A673 (cell line): ENCODE measurements at places on chromosomes 5 and 9. TPM values are rescaled to one million over a fixed set of nuclear protein-coding genes. Genes with fewer than 3 reads are reported as not detected.

SLC25A48 gene
- total RNA-seq = not detected in 2 replicates

DNA sequence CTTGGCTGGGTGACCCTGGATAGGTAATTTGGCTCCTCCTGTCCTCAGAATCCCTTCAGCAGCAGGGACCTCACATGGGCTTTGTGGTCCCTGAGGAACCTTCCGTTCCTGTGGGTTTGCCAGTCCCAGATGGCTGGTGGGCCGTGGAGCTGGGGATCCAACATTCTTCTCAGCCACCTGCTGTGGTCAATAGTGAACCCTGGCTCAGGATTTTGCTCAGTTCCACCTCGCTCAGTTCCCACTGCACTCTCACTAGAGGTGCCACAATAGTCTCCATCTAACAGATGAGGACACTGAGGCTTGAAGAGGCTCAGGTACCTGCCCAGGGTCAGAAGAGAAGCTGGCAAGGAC lies 17.1 kb upstream of the SPOUT1 start:
- no peak overlapping the region for H3K4me3 ChIP-seq
- no peaks in the 10 kb centered on the region for H3K27me3 ChIP-seq
- H3K4me1 ChIP-seq = no peaks in the 10 kb centered on the region
- no peak overlapping the region for H3K27ac ChIP-seq

- no peaks in the 10 kb centered on the region for H3K36me3 ChIP-seq
- H3K27ac ChIP-seq = no peak overlapping the region
- no peak overlapping the region for H3K4me3 ChIP-seq
These were observed 286.4 kb downstream of the GADD45G start for GRCh38 chr9:89891221-89891590.

EIF4E1B gene
- not detected in 2 replicates for total RNA-seq

- DNase-seq = no peak
- H3K36me3 ChIP-seq = no peaks in the 10 kb centered on the region
- H3K4me1 ChIP-seq = peaks cover under 1% of the 10 kb centered on the region
- peaks cover 22% of the 10 kb centered on the region for H3K27me3 ChIP-seq
These were observed 13.6 kb upstream of the SPATA31E1 start for GRCh38 chr9:87869082-87869481.

- no peaks in the 10 kb centered on the region for H3K27me3 ChIP-seq
- no peak for DNase-seq
- no peak overlapping the region for H3K27ac ChIP-seq
- H3K4me3 ChIP-seq = no peak overlapping the region
- H3K36me3 ChIP-seq = no peaks in the 10 kb centered on the region
These were observed 160.1 kb upstream of the SPRY4 start for GRCh38 chr5:142484821-142485387.

- peaks cover 39% of the 10 kb centered on the region for H3K4me1 ChIP-seq
- peaks cover 5% of the 10 kb centered on the region for H3K36me3 ChIP-seq
- peak; percentile 17 for DNase-seq
- no peaks in the 10 kb centered on the region for H3K27me3 ChIP-seq
- H3K27ac ChIP-seq = no peak overlapping the region
These were observed 1349.6 kb upstream of the C9orf72 start for GRCh38 chr9:28922891-28923290.

DNA sequence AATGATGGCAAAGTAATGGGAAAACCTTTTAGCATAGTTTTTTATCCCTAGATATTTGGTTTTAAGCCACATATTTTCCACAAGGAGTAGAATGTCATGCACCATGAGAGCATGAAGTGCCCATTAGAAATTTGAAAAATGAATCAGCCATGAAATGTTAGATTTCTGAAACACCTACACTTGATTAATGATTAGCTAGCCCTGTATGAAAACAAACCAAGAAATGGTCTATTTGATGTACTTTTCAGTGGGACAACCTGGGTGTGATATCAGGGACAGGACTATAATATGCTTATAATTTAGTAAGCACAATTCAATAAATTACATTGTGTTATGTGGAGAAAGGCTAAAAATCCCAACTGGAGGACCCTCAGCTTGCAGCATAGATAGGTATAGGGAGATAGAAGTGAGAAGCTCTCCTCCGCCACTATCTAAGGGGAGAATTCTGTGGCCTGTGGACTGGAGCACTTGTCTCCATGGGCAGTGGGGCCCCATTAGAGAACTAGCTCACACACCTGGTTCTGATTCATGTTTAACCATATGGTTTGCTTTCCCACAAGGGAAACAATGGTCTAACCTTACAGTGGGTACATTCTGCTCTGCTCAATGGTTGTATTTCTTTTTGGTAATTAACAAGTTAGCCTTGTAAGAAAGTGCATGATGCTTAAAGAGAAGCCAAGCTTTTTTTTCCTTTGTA lies 35.2 kb downstream of the NUP214 start:
- H3K4me3 ChIP-seq = no peak overlapping the region
- no peaks in the 10 kb centered on the region for H3K4me1 ChIP-seq
- DNase-seq = no peak
- no peaks in the 10 kb centered on the region for H3K27me3 ChIP-seq
- peaks cover 67% of the 10 kb centered on the region for H3K36me3 ChIP-seq

ZNF484 gene
- 10.9 and 12.7 TPM in 2 replicates for total RNA-seq

FGF1 gene
- 0.71 and 2.3 TPM in 2 replicates for total RNA-seq

SH2D3C gene
- not detected in 2 replicates for total RNA-seq

DNA sequence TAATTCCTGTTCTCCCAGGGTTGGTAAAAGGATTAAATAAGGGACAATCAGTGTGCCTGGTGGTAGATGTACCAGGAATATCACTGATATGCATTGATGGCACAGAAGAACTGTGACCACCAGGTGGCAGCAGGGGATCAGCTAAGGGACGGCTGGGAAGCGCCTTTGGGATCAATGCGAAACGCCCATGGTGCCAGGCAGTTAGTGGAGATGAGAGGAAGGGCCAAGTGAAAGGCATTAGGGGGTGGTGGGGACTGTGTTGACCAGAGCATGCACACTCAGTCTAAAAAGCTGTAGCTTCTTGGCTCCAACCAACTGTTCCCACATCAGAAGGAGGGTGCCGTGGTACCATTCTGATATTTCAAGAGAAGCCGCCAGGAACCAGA lies 55.6 kb downstream of the ARHGEF37 start:
- no peaks in the 10 kb centered on the region for H3K4me1 ChIP-seq
- no peak overlapping the region for H3K4me3 ChIP-seq
- no peaks in the 10 kb centered on the region for H3K36me3 ChIP-seq
- DNase-seq = peak; percentile 89
- no peaks in the 10 kb centered on the region for H3K27me3 ChIP-seq
- H3K27ac ChIP-seq = no peak overlapping the region

DNA sequence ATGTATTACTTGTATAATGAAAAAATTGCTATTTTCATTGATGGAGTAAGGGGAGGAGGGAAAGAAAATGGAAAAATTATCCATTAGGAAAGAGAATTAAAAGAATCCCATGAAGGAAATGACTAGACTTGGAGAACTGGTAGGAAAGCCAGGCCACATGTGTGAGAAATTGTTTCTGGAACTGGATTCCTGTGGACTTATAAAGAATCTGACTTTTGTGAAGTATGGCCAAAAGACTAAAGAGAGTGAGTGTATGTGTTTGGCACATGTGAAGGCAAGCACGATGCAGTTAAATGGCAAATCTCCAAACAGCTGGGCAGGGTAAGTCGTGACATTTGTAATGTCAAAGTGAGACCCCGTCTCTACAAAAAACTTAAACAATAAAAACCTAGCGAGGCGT lies 89.4 kb downstream of the MTX3 start:
- H3K36me3 ChIP-seq = no peaks in the 10 kb centered on the region
- H3K4me3 ChIP-seq = no peak overlapping the region
- no peaks in the 10 kb centered on the region for H3K27me3 ChIP-seq
- no peak overlapping the region for H3K27ac ChIP-seq
- H3K4me1 ChIP-seq = no peaks in the 10 kb centered on the region
- DNase-seq = no peak

GRCh38 chr9:78574354-78575045 lies 277.6 kb downstream of the PSAT1 start:
- H3K4me3 ChIP-seq = no peak overlapping the region
- H3K4me1 ChIP-seq = peaks cover 13% of the 10 kb centered on the region
- no peak overlapping the region for H3K27ac ChIP-seq
- H3K27me3 ChIP-seq = peaks cover 65% of the 10 kb centered on the region
- H3K36me3 ChIP-seq = no peaks in the 10 kb centered on the region
- DNase-seq = peak; percentile 32

- no peak overlapping the region for H3K4me3 ChIP-seq
- peaks cover 23% of the 10 kb centered on the region for H3K4me1 ChIP-seq
- no peak overlapping the region for H3K27ac ChIP-seq
- peaks cover 3% of the 10 kb centered on the region for H3K36me3 ChIP-seq
- no peak for DNase-seq
These were observed 7.1 kb downstream of the LRRC70 start for GRCh38 chr5:62585751-62586150.

IL5 gene
- not detected in 2 replicates for total RNA-seq

- no peak within 1 kb of the TSS for H3K4me3 ChIP-seq
- H3K27me3 ChIP-seq = no peaks in the 10 kb centered on the region
- no peaks in the 10 kb centered on the region for H3K4me1 ChIP-seq
- no peak within 1 kb of the TSS for H3K27ac ChIP-seq
- H3K36me3 ChIP-seq = no peaks in the 10 kb centered on the region
These were observed at the start of gene C6 for GRCh38 chr5:41213340-41213739. Gene C6, minus strand, starts transcription at chr5:41213532. Its CDS starts 10,302 bp downstream, at chr5:41203230.

DNA sequence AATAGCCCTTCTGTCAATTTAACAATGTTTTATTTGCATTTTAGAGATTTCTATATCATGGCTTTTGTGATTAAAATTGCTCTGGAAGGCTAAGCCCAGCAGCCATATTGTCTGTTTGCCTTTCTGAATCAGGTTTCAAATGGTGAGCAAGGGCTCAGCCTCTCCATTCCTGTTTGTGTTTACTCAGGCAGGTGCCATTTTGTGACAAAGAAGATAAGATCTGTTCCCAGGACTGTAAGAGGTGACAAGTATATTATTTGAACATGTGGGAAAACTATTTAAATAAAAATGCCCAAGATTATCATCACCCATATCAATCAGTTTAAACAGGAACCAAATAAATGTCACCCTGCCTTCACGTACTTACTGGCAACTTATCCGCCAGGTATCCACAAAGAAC lies 641.3 kb upstream of the KLF4 start:
- no peak overlapping the region for H3K4me3 ChIP-seq
- no peaks in the 10 kb centered on the region for H3K36me3 ChIP-seq
- no peak overlapping the region for H3K27ac ChIP-seq
- no peaks in the 10 kb centered on the region for H3K4me1 ChIP-seq

- H3K36me3 ChIP-seq = no peaks in the 10 kb centered on the region
- no peak for DNase-seq
- peak overlapping the region; percentile 76 for H3K4me3 ChIP-seq
- H3K4me1 ChIP-seq = no peaks in the 10 kb centered on the region
These were observed 253 bp downstream of the SLC12A2 start for GRCh38 chr5:128083811-128084227.

- no peak overlapping the region for H3K27ac ChIP-seq
- H3K27me3 ChIP-seq = peaks cover 7% of the 10 kb centered on the region
- no peaks in the 10 kb centered on the region for H3K4me1 ChIP-seq
- H3K36me3 ChIP-seq = no peaks in the 10 kb centered on the region
- DNase-seq = no peak
These were observed 98.8 kb upstream of the EFNA5 start for GRCh38 chr5:107769519-107769918.

SEMA6A gene
- total RNA-seq = 10.6 and 13.5 TPM in 2 replicates

GMCL2 gene
- not detected in 2 replicates for total RNA-seq

IL7R gene
- 4.2 and 7.7 TPM in 2 replicates for total RNA-seq

FER gene
- 16.4 and 16.6 TPM in 2 replicates for total RNA-seq

SYNPO gene
- 7.6 and 10.0 TPM in 2 replicates for total RNA-seq

DNA sequence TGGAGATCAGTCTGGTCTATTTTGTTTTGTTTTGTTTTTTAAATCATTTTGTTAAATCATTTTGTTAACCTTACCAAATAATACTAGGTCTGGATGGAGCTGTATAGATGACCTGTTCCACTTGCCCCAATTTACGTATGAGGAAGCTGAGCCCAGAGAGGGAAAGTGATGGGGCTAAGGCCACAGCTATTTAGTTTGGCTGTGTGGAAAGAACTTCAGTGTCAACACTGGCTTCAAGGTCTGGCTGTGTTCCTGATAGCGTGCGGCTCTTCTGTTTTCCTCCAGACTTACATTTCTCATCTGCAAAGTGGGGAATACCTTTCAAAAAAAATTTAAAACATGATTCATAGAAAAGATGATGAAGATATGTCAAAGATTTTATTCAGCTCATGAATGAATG lies 112.5 kb downstream of the PTTG1 start:
- H3K4me1 ChIP-seq = no peaks in the 10 kb centered on the region
- no peaks in the 10 kb centered on the region for H3K36me3 ChIP-seq
- no peak overlapping the region for H3K27ac ChIP-seq
- H3K4me3 ChIP-seq = no peak overlapping the region
- peaks cover 10% of the 10 kb centered on the region for H3K27me3 ChIP-seq
- no peak for DNase-seq

NR6A1 gene
- 5.3 and 6.8 TPM in 2 replicates for total RNA-seq

DNA sequence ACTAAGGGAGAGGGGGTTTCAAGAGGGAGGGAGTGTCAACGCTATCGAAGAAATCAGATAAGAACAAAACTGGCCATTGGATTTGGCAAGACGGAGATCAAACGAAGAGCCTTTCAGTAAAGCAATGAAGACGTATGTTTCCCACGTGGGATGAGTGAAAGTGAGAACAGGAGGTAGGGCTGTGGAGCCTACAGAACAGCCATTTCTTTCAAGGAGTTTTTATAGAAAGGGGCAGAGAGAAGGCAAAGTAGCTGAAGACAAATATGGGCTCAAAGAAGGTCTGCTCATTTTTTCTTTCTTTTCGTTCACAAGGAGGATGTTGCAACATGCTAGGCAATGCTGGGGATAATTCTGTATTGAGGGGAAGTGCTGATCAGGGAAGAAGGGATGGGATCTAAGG lies 98.3 kb downstream of the SUSD1 start:
- H3K4me1 ChIP-seq = no peaks in the 10 kb centered on the region
- no peaks in the 10 kb centered on the region for H3K27me3 ChIP-seq
- no peaks in the 10 kb centered on the region for H3K36me3 ChIP-seq
- no peak for DNase-seq
- no peak overlapping the region for H3K4me3 ChIP-seq
- H3K27ac ChIP-seq = no peak overlapping the region

DNA sequence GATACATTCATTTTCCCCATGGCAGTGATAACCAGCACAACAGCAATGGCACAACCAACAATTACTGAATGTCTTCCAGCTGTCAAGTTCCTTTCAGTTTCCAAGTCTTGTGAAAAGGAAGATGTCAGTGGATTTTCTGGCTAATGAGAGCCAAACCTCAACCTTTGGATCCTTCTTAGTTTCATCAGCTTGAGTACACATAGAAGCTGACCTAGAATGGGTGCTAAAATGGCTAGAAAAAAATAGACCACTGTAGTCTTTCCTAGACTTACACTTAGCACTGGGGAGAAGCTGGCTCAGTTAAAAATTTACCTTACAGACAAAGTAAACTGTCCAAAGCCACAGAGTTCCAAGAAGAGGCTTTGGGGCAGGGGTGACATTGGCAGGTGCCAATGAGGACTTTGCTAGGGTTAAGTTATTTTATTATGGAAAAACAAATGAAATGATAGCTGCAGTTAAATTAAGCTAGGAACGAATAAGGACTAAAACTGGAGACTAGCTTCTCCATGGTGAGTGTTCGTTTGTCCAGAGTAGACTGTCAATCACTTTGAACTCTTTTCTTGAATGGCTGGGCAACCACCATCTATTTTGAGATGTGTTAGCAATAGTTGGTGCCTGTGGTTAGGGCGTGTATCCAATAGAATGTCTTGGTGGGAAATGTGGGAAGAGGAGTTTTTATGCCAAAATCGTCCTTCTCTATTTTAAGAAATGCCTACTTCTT lies 25.9 kb upstream of the TXN start:
- no peaks in the 10 kb centered on the region for H3K36me3 ChIP-seq
- no peaks in the 10 kb centered on the region for H3K27me3 ChIP-seq
- no peak overlapping the region for H3K27ac ChIP-seq
- H3K4me1 ChIP-seq = no peaks in the 10 kb centered on the region
- DNase-seq = no peak

- DNase-seq = no peak
- H3K36me3 ChIP-seq = no peaks in the 10 kb centered on the region
- H3K27ac ChIP-seq = no peak overlapping the region
- peaks cover 36% of the 10 kb centered on the region for H3K27me3 ChIP-seq
- no peak overlapping the region for H3K4me3 ChIP-seq
These were observed 15.5 kb downstream of the PRKACG start for GRCh38 chr9:68998385-68998784.
